Right lobe of liver (tissue), 6 donors: ENCODE measurements at places on chromosomes 7 and 10. TPM values are rescaled to one million over a fixed set of nuclear protein-coding genes. Genes with fewer than 3 reads are reported as not detected.

POLL gene
- 11.7 TPM for total RNA-seq

LRRN3 gene
- total RNA-seq = not detected

PLAC9 gene
- 2.4 TPM for total RNA-seq

ANKRD61 gene
- total RNA-seq = not detected

GRCh38 chr7:35762781-35763180, 38.1 kb upstream of the SEPTIN7 start:
- no peak for DNase-seq
- peak overlapping the region; percentile 17 for H3K27ac ChIP-seq
- no peaks in the 10 kb centered on the region for H3K27me3 ChIP-seq
- no peaks in the 10 kb centered on the region for H3K36me3 ChIP-seq

GRCh38 chr7:17477182-17477581, 178.7 kb downstream of the AHR start:
- H3K4me1 ChIP-seq = no peaks in the 10 kb centered on the region
- H3K36me3 ChIP-seq = no peaks in the 10 kb centered on the region
- no peak overlapping the region for H3K27ac ChIP-seq
- H3K4me3 ChIP-seq = no peak overlapping the region
- no peaks in the 10 kb centered on the region for H3K27me3 ChIP-seq
- DNase-seq = no peak

DNA sequence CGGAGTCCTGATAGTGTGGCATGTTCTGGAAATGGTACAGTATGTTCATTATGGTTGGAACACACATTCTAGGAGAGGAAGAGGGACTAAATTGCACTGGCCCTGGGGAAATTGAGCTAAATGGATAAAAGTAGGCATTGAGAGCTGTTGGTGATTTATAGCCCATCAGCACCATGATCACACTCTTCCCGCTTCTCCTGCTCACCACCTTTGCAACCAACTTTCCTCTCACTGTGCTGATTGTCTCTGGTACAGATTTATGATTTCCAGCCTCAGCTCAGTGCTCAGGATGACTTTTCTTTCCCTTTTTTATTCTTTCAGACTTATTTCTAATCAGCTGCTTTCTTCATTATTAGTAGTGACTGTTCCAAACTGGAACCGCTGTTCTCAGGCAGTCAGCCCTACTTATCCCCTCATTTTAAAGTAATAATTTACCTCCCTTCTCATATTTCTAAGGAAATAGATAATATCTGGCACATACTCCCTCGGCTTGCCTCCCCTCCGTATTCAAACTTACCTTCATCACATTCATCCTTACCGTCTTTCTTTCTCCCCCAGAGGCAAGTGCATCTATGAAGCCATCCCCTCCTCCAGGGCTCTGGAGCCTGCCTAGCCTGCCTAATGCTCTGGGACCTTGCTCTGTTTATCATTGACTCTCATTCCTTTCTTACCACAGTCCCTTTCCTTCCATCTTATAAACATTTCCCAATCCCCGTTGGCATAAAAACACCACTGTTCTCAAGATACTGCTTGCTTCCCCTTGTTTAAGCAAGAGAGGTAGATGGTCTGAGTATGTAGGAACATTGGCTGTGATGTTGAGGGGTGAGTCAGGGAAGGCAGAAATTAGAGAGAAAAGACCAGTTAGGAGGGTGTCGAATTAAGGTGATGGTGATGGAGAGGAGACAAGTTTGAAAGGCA, 51.6 kb upstream of the RPA3 start:
- no peaks in the 10 kb centered on the region for H3K4me1 ChIP-seq
- H3K27ac ChIP-seq = no peak overlapping the region
- H3K27me3 ChIP-seq = no peaks in the 10 kb centered on the region
- DNase-seq = no peak
- H3K36me3 ChIP-seq = no peaks in the 10 kb centered on the region
- no peak overlapping the region for H3K4me3 ChIP-seq

GRCh38 chr10:87842220-87842641, 21.1 kb downstream of the KLLN start:
- no peak for DNase-seq
- no peak overlapping the region for H3K27ac ChIP-seq
- no peak overlapping the region for H3K4me3 ChIP-seq
- no peaks in the 10 kb centered on the region for H3K4me1 ChIP-seq
- H3K36me3 ChIP-seq = no peaks in the 10 kb centered on the region
